IMR-90 (cell line): ENCODE measurements at places on chromosomes 4 and X. TPM values are rescaled to one million over a fixed set of nuclear protein-coding genes. Genes with fewer than 3 reads are reported as not detected.

DNA sequence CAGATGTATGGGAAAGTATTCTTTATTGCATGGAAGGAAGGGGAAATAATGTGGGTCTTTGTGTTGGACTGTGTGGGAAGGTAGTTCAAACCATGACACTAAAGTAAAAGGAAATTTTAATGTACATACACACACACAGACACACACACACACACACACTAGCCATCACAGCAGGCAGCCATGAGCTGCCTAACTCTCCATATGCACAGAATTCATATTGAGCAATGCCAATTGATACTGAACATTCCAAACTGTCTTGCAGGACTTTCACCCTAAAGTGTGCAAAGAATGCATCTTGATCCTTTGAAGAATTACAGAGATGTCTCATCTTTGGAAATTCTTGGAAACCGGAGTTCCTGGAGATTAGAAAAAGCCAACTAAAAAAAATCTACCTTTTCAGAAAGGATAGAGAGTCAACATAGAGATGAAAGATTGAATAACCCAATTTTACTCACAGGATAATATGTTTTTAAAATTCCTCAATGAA is 120.6 kb upstream of the MBNL3 start:
- DNase-seq = no peak

DNA sequence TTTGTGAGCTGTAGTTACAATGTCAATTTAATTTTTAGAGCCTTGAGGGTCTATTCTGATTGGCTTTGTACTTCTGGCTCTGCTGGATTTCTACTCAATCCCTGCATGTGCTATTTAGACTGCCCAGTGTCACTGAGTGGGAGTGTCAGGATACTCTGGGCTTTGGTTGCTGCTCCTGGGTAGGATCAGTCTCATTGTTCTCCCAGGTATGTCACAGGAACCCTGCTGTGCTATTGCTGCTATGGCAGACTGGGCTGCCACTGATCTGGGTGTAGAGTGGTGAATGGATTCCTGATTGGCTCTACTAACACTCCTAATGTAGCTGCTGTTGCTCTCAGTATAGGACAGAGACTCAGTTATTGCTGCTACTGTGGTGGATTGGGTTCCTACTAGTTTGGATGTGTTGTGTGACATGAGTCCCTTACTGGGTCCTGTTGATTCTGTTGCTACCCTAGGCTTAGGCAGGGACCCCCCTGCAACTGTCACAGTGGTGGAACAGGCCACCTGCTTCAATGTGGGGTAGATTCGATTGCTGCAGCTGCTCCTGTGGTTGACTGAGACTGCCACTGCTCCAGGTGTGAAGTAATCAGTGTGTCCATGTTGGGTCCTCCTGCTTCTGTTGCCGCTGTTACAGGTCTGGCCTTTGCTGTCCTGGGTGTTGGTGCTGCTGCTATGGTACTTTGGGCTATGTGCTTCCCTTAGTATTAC is 707.8 kb upstream of the AMOT start:
- no peak for DNase-seq

DNA sequence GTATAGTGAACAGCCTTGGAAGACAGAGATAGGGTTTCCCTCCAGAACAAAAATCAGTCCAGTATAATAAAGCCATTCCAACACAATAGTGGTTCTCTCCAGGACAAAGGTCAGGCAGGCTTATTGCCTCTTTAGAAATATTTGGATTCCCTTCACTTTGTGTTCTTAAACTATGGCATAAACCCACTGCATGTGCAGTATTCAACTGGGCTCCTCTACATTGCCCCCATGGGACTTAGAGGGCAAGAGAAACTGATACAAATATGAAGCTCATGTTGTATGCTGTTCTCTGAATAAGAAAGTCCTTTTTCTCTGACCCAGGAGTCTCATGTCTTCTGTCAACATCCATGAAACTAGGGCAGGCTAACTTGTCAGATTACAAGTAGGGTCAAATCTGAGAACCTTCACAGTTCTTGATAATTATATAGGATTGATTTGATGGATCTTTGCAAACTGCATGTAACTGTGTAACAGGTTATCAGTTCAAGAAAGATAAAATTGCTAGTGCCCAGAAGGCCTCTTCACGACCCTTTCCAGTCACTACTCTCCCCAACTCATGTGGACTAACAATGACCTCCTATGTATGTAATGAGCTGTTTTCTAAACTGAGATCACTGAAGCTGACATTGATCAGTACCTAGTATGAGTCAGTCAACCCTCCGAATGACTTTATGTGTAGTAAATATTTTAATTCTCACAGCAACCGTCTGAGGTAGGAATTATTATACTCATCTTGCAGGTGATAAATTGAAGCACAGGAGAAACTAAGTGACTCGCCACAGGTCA is 31.9 kb upstream of the FAM9C start:
- DNase-seq = peak; percentile 51

DNA sequence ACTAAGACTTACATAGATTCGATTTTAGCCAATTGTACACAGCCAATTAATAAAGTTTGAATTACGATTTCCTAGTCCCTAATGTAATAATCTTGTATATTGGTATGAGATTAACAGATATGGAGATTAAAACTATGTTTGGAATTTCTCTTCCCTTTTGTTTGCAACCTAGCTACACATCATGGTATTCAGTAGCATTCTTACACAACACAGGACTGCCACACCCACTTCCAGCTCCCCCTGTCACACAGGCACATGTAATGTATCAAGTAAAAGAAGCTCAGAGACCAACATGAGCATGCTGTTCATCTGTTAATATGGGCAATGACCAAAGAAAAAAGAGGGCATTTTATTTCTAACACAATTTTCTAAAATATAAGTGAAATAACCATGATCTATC is 12.8 kb downstream of the SLC6A14 start:
- no peak for DNase-seq

DNA sequence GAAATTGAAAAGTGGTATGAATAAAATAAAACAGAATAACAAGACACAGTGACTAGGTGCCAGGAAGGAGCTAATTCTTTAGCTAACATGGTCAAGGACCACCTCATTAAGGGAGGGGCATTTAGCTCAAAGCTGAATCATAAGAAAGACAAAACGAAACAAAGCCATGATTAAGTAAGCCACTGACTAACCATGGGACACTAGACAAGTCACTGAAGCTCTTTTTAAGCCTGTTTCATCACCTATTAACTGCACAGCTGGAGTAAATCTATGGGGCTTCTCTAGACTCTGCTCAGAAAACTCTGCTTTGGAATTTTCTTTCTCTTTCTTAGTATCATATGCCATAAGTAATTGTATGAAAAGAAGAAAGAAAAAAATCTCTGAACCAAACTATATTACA is 49.8 kb upstream of the C1QTNF7 start:
- peak; percentile 38 for DNase-seq

DNA sequence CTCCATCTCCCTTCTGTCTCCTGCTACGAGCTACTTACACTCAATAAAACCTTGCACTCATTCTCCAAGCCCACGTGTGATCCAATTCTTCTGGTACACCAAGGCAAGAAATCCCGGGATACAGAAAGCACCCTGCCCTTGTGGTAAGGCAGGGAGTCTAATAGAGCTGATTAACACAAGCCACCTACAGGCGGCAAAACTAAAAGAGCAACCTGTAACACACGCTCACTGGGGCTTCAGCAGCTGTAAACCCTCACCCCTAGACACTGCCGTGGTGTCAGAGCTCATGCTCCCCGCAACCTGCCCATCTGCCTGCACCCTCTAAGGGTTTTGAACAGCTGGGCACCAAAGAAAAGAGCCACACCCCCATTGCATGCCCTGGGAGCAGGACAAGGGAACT is 755.4 kb upstream of the HTR2C start:
- no peak for DNase-seq

DNA sequence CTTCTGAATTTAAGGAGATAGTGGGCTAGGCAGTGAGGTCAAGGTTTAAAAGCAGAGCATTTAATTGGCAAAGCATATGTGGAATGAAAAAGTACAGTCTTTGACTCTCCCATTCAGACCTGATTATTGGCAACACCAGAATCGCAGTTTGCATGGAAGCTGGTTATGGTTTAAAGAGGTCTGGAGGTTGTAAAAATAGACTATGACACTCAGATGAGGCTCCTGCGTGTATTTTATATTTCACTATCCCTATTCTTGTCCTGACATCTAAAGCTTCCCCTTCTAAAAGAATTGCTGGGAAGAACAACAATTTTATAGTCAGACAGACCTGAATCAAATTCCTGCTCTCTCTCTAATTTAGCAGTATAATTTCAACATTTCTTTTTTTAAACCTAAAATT is 302.9 kb downstream of the PCDH7 start:
- no peak for DNase-seq

DNA sequence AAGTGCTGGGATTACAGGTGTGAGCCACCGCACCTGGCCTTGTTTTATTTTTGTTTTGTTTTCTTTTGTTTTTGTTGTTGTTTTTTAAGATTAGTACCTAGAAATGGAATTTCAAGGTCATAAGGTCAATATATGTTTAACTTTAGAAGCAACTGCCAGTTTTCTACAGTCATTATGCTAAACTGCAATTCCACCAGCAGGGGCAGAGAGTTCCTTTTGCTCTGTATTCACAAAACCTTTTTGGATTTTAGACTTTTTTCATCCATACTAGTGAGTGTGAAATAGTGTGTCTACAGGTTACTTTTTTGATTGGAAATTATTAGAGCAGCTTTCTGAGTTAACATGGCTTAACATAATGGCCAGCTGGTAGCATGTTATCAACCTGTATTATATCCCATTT is 580.6 kb downstream of the TRIML1 start:
- DNase-seq = no peak

- no peak for DNase-seq
These were observed 29.0 kb downstream of the DDX60L start for GRCh38 chr4:168451331-168451730.

GRCh38 chrX:118773782-118774181 is 46.4 kb downstream of the IL13RA1 start:
- DNase-seq = no peak

HMX1 gene
- total RNA-seq = not detected in 2 replicates

FRG2 gene
- not detected in 2 replicates for total RNA-seq

SRPK3 gene
- total RNA-seq = 0.36 and 0.56 TPM in 2 replicates

PHKA1 gene
- 3.3 and 4.5 TPM in 2 replicates for total RNA-seq

FGF13 gene
- total RNA-seq = under 0.01 and 0.18 TPM in 2 replicates
